ENCODE measurements at places on chromosomes 2 and 18.

- no peak for DNase-seq
Observed at GRCh38 chr2:200174433-200175216, 131.9 kb upstream of the SPATS2L start.

DNA sequence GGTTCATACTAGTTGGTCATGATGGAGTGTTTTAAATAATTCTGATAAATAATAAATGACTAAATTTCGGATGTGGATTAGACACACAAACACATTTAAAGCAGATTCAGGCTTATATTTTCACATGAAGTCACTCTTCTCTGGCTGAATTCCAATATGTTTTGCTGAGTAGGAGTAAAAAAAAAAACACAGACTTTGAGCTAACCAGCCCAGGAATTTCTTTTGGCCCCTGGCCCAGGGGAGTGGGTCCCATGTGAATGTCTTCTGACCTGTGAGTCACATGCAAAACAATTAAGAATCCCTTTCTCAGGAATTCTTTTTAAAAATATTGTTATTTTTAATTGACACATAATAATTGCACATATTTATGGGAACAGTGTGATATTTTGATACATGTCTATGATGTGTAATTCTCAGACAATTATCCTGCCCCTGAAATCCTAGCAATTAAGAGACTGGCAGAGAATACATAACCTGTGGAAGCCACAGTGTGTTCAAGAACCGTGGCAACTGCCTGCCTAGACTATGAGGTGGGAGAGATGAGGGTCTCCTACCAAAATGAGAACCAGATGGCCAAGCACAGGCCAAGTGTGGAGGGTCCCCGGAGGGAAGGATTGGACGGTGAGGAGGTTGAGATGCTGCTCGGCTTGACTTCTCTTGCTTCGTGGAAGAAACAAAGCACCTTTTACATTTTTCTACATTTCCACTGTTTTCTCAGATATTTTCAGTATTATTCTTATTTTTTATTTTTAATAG is 236.4 kb downstream of the PIEZO2 start:
- DNase-seq: no peak

DNA sequence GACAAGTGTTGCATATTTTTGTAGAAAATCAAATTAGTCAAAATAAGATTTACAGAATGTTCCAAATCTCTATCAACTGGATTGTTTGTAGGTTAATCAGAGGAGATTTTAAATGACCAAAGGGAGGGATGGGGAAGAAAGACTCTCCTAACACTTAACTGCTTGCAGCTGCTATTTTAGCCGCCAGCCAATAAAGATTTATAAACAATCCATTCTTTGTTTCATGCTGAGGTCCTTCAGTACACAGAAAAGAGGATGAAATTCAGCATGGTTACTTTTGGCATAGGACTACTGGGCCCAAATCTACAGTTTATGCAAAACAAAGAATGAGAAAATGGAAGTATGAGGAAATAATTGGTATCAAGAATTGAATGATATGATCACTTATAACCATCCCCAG is 86.4 kb upstream of the FN1 start:
- DNase-seq: no peak

GRCh38 chr2:96933305-96934181 is 52.8 kb downstream of the FAM178B start:
- no peak for DNase-seq

- no peak for DNase-seq
Observed at GRCh38 chr2:42895791-42896135, 103.4 kb upstream of the HAAO start.

GRCh38 chr2:161965994-161966393 is 108.0 kb downstream of the DPP4 start:
- DNase-seq: no peak

DNA sequence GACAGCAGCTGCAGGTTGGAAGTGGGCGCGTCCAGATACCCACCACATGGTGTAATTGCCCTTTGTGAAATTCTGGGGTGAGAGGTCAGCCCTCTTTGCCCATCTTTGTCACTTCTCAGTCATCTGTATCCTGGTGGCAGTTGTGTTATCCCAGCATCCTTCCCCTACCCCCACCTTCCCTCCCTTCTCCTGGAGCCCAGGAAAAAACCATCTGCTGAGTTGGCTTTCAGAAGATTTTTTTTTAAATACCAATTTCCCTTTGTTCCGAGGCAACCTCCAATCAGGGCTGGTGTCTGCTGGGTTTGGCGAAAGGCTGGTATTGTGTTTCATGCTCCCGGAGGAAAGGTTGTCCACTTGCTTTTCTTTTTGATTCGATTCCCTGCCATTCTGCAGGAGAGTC is 35.2 kb downstream of the SETBP1 start:
- no peak for DNase-seq

GRCh38 chr18:77530732-77531131 is 281.1 kb downstream of the GALR1 start:
- DNase-seq: no peak

DNA sequence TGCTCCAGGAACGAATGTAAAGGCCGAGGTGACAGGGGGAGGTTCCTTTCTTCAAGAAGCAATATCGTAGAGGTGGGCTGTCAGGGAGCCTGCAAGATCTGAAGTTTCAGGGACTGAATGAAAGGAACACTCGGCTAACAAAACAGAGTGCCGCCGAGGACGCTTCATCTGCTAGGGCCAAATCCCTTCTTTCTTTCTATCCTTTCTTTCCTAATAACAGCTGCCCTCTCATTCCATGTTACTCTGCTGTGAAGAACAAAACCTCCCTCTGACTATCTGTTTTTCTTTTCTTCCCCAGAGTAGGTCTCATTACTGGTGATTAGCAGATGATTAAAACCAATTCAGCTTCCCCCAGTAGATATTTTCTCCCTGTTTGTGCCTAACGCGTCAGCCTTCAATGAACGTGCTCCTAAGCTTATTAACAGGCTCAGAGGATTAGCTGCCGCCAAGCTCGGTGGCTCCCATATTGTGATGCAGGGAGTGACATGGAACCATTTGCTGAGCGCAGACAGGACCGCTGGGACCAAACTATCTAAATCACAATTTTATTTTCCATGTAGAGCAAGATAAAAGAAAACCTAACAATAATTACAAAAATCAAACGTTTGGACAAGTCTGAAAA is 414.6 kb downstream of the TMEM182 start:
- DNase-seq: no peak

DNA sequence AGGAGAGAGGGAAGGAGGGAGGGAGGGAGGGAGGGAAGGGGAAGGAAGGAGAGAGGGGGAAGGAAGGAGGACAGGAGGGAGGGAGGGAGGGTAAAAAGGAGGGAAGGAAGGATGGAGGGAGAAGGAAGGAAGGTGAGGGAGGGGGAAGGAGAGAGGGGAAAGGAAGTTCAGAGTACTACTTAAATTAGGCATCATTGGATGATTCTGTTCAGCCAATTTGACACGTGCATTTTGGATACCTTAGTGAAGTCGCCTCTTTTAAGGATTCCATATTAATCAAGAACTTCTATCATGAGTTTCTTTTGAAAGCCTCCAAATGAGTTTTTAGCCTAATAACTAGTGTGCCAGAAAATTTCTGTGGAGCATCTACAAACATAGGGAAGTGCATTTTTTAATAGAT is 62.9 kb downstream of the FEZ2 start:
- no peak for DNase-seq

- no peak for DNase-seq
Observed at GRCh38 chr2:215442401-215442787, 6.5 kb upstream of the FN1 start.

DNA sequence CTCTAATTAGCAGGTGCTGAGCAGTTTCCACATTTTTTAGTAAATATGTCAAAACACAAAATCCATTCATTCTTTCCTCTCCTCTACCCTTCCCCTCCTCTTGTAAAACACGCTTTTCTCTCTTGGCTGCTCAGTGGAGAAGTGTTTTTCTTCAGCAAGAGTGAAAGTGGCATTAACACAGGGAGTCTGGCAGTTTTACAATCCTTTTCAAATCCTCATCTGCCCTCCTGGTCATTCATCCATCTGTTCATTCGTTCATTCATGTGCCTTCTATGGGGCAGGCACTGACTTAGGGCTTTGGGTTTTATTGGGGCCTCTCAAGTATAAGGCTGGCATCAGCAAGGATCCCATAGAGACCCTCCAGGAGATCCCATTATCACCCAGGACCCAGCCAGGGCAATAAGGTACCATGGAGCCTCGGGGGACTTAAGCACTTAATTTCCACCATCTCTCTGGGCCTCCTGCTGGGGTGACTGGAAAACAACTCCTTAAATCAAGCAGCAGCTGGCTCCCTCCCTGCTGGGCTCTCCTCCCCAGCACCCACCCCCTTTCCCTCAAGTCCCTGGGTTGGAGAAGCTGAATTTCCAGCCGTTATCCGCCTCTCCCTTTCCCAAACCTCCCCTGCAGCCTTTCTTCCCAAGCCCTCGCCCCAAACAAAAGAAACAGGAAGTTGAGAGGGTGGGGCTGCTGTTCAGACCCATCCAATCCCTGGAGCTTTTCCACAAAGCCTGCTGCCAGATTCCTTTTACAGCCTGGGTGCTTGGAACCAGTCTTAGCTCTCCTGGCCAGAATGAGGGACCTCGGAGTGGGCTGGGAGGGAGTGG is 32.6 kb downstream of the MARCHF4 start:
- DNase-seq: no peak

DNA sequence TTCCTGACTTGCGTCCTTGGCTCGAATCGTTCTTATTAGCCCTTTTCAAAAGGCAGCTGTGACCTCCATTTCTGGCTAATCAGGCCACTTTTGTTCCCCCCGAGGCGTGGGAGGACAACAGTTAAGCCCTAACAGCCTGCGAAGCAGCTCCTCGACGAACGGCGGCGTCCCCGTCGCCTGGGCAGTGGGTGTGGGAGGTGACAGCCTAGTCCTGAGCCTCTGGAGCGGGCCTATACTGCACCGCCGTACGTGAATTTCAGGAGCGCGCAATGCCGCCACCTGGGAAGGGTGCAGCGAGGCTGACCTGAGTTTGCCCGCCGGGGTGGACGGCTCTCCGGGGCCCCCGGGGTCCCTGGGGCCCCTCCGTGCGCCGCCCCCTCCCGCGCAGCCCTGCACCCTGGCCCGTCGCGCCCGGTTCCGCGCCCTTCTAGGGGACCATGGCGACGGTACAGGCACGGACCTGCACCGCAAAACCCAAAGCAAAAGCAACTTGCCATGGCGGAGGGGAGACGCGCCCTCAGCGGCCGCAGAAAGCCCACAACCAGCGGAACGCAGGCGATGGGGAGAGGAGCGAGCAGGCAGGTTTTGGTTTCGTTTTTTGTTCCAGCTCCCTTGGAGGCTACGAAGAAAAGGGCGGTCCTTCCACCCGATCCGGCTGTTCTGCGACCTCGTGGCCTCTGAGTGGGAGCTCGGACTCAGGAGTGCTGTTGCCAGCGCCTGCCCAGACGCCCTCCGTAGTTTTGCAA is at the start of gene RBM43:
RBM43 (minus strand) TSS at position 633 of the 746 bp plus-strand sequence; CDS start at position 497, 136 bp downstream.
- DNase-seq: peak; percentile 86

DNA sequence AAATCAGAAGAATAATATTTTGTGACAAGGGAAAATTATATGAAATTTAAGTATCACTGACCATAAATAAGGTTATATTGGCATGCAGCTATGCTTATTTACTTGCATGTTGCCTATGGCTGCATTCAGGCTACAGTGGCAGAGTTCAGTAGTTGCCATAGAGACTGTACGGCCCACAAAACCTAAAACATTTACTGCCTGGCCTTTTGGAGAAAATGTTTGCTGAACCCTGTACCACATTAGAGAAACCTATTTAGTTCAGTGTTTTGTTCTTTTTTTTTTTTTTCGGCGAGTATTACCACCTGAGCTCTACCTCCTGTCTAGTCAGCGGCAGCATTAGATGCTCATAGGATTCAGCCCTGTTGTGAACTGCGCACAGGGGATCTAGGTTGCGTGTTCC is 163.7 kb downstream of the MCFD2 start:
- no peak for DNase-seq

GRCh38 chr2:36539631-36540030 is 58.3 kb downstream of the FEZ2 start:
- no peak for DNase-seq

- DNase-seq: no peak
Observed at GRCh38 chr2:129906139-129906860, 73.2 kb upstream of the RAB6C start.

DNA sequence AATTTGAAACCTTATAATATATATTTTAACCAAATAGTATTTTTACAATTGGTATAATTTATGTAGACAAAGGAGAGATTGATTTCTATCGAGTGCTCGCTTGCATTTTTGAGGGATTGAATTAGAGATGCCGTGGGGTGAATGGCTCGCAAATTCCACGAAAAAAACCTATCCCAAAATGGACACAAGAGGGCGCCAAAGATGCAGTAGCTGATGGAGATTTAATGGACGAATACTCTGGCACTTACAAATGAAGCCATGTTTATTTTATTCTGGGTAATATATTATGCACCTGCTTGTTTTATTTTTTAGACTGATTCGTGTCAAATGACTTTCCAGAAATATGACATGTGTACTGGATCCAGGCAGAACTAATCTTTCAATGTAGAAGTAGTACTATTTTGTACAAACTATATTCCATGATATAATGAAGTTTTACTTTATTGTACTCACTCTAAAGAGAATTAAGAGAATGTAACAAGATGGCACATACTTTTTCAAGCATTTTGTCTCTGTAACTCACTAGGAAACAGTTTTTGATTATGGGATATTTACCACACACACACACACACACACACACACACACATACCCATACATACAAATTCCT is 505.4 kb downstream of the PLCL1 start:
- peak; percentile 50 for DNase-seq

GRCh38 chr2:127567351-127567854 is 31.9 kb downstream of the MYO7B start:
- DNase-seq: no peak

DNA sequence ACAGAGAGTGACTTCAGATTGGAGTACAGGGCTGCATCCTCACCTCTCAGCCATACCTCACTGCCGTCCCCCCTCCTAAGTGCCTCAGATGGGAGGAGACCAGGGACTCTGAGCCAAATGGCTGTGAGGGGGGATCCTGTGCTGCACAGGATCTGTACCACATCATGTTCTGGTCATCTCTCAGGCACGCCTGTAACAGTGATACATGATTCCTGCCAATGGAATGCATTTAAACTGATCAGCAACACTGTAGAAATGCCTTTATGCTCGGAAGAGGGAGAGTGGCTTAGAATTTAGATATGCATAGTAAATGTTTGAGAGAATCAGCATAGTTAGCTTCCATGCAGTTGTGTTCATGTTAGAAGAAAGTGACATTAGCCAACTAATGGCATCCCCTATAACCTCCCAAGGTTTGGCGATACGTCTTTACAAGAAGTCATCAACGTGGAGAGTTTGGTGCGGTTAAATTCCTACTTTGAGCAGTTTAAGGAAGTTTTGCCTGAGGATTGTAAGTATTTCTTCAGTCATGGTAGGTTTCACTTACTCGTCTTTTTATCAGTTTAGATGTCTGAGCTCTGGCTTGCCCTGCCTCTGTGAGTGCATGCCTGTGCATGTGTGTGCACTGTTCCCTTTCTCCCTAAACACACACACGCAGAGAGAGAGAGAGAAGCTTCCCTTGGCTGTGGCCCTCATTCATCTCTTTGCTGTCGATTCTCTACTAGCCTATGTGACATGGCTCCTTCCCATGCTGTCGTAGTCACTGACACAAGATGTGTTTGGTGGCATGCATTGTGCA is 40.0 kb downstream of the COA5 start:
- no peak for DNase-seq

DNA sequence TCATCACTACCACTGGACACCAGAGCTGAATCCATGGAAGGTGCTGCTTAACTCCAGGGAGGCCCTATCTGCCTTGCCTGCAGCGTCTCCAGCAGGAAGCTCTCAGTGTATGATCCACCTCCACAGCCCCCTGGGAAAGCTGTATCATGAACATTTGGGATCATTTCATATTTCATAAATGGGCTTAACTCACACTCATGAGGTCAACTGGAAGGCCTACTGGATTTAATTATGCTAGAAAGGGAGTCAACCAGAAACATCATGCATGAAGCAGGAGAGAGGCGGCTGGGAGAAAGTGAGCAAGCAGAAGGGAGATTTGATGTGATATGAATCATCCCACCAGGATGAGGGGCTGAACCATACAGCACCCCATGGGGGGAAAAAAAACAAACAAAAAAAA is 537.7 kb downstream of the TNS1 start:
- no peak for DNase-seq
